ENCODE measurements at places on chromosomes 11 and 22.
A peak's percentile ranks its signal among the peaks of the same experiment; 100 is the strongest.

DNA sequence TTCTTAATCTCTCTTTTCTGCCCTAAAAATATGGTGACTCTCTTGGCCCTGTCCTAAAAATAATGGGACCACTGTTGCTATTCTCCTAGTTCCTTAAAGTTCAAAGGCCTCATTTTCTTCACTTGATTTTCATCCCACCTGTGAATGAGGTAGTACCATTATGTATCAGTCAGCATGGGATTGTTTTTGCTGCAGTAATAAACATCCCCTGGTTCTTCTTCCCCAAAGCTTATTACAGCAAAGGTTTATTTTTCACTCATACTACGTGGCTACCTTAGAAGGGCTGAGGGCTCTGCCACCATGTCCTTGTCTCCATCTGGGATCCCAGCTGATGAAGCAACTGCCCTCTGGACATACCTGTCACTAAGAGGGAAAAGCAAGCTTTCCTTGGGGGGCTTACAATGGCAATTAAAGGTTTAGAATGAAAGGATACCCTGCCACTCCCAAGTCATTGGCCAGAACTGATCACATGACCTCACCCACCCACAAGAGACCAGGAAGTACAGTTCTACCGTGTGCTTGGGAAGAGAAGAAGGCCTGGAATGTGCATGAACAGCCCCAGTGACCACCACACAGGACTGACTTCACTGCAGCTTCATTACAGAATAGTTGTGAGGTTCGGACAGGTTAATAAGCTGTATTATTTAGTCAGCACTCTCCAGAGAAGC is 7.8 kb downstream of the TTC38 start:
- DNase-seq, result no peak

DNA sequence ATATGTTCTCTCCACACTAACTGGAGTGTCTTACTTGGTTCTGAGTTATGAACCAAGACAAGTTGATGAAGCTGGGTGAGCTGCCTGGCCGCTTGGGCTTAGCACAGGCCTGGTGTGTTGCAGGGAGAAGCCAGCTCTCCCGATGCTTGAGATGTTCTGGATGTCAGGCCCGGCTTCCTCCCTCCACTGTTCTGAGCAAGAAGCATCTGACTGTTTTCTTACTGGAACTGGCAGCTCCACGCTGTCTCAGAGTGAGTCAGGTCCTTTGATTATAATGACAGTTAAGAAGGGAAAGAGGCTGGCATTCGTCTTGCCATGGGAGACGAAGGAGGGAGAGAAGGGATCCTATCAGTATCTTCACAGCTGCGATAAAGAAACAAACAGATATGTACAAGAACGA is 46.5 kb upstream of the CRTAM start:
- no peak for DNase-seq

- no peak for DNase-seq
Observed at GRCh38 chr11:30393012-30393411, 70.1 kb downstream of the ARL14EP start.

GRCh38 chr11:69376155-69377028 is 82.4 kb downstream of the MYEOV start:
- DNase-seq, result no peak

DNA sequence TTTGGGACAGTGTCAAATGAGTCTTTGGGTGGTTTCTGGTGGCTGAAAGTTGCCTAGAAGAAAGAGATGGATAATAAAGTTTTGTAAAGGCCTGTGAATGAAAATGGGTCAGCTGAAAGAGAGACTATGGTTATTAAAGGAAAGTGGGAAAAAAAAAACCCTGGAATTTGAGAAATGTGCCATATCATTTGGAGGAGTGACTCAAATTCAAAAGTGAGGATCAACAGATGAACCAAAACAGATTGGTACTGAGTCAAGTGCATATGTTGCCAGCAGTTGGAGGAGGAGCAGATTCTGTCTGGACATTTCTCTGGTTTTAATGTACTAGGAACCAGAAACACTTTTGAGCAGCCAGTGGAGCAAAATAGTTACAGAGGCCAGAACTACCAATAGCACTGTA is 339.8 kb downstream of the KCNA4 start:
- DNase-seq, result no peak

GRCh38 chr22:32760815-32761214 is 40.7 kb upstream of the TIMP3 start:
- DNase-seq, result no peak

GRCh38 chr11:65932558-65932919 is 12.7 kb upstream of the TSGA10IP start:
- DNase-seq, result no peak

DNA sequence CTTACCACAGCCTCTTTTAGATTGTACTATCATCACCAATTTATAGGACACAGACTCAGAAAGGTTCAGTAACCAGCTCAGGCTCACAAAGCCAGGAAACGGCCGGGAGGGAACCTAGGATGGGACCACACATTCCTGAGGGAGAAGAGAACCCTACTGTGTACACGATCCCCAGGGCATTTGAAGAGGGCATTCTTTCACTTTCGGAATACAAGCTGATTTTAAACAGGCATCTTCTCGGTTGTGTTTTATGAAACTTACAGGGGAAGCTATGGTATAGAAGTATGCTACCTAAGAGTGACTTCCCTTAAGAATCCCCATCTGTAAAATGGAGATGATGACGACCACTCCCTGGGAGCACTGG is 19.0 kb downstream of the SMCO4 start:
- peak; percentile 45 for DNase-seq

DNA sequence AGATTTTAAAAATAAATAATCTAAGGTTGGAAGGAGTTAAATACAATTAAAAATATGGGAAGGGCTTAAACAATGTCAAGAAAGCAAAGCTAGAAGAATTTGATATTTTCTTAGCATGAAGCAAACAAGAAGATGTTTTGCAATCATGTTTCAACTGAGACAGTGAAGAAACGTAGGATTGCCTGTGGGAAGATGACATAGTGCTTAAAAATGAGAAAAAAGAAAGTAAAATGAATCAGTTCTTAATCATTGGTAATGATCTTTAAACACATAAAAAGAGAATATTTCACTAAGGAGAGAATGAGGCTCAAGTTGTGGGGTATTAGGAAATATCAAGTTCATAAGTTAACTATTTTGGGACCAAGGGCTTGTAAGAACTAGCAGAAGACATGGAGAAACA is 855.0 kb downstream of the METTL15 start:
- DNase-seq, result no peak

GRCh38 chr11:11313426-11313825 is 39.6 kb downstream of the CSNK2A3 start:
- DNase-seq, result no peak

GRCh38 chr22:27638329-27639233 is 163.0 kb downstream of the MN1 start:
- DNase-seq, result no peak

DNA sequence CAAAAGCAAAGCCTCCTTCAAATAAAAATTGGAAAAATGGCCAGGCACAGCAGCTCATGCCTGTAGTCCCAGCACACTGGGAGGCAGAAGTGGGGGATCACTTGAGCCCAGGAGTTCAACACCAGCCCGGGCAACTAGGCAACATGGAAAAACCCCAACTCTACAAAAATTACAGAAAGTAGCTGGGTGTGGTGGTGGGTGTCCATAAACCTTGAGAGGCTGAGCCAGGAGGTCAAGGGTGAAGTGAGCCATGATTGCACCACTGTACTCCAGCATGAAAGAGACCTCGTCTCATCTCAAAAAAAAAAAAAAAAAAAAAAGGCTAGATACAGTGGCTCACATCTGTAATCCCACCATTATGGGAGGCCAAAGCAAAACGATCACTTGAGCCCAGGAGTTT is 22.3 kb downstream of the DDX6 start:
- no peak for DNase-seq

GRCh38 chr11:66272596-66272995 is 4.2 kb downstream of the RAB1B start:
- no peak for DNase-seq

DNA sequence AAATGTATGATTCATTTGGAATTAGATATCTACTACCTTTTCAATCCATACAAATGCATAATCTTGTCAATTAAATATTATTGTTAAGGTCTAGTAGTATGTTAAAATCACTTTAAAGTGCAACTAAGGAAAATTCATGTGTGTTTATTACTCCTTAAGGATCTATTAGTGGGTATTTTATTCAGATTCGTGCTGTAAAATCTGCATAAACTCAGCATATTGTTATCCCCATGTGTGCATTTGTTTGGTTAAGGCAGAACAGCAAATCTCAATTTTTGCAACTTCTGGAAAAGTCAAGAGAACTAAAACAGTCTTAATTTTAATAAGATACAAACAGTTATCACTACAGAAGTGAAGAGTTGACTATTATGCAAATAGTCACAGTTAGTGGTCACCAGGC is 234.5 kb downstream of the SOX6 start:
- DNase-seq, result no peak

- no peak for DNase-seq
Observed at GRCh38 chr11:5196067-5196466, 4.4 kb downstream of the OR51V1 start.

GRCh38 chr11:63832336-63832735 is 6.6 kb upstream of the MARK2 start:
- DNase-seq, result no peak

- DNase-seq, result peak; percentile 37
Observed at GRCh38 chr22:19723983-19724827, 866 bp downstream of the GP1BB start.

- DNase-seq, result no peak
Observed at GRCh38 chr11:27350511-27350910, 12.5 kb downstream of the CCDC34 start.

DNA sequence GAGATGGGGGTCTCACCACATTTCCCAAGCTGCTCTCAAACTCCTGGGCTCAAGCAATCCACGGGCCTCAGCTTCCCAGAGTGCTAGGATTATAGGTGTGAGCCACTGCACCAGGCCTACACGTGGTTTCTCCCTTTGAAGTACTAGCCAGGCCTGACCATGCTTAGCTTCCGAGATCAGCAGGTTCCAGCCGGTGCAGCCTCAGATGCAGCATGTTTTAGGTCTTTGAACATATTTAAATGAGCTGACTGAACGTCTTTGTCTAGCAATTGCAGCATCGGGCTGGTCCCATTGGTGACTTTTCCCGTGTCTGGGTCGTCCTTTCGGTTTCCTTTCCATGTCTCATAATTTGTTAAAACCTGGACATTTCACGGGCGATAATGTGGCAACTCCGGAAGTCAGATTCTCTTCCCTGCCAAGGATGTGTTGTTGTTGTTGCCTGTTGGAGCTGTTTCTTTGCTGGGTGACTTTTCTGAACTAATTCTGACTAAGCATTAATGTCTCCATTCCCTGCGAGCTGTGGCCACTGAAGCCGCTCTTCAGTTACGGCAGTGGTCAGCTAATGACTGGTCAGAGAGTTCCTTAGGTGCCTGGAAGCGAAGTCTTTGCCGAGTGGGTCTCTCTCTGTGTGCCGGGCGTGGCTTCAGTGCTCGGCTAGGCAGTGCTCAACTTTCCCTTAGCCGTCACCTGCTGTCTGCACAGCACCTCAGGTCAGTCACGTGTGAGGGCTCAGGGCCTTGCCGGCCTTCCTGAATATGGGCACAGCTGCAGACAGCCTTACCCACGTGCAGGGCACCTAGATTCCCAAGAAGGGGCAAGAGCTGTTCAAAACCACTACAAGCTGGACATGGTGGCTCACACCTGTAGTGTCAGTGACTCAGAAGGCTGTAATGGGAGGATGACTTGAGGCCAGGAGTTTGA is 3.8 kb upstream of the CYP2D6 start:
- DNase-seq, result no peak

DNA sequence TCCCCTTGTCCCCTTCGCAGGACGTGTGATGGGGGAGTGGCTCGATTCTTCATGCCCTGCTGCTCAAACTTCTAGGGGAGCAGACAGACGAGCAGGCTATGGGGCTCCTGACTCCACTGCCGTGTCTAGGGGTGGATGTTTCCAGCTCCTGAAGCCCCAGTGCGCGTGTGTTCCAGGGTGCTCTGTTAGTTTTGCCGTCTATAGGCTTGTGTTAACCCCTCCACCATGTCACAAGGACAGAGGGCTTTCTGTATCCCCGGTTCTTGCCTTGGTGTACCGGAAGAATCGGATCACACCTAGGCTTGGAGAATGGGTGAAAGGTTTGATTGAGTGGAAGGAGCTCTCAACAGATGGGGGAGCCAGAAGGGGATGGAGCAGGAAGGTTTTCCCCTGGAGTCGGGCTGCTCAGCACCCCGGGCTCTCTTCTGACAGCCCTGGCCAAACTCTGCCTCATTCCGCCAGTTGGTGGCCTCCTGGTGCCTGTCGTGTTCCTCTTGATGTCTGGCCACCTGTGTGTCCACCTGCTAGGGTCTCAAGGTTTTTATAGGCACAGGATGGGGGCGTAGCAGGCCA is 810.7 kb downstream of the BRD1 start:
- DNase-seq, result no peak

Data from GM12865 (cell line).